ENCODE measurements at places on chromosomes 12 and 14. TPM values are rescaled to one million over a fixed set of nuclear protein-coding genes. Genes with fewer than 3 reads are reported as not detected.

SAV1 gene
- 25.4 TPM for total RNA-seq

TAS2R30 gene
- 0.47 TPM for total RNA-seq

AQP6 gene
- not detected for total RNA-seq

CLEC2A gene
- not detected for total RNA-seq

ING4 gene
- total RNA-seq, result 29.9 TPM

NUP37 gene
- total RNA-seq, result 7.6 TPM

ESR2 gene
- 0.30 TPM for total RNA-seq

KRT6C gene
- total RNA-seq, result not detected

FSCB gene
- not detected for total RNA-seq

GRCh38 chr12:124412646-124413015 is 117.7 kb downstream of the RFLNA start:
- no peak overlapping the region for H3K4me3 ChIP-seq
- H3K27ac ChIP-seq, result peak overlapping the region; percentile 51
- H3K27me3 ChIP-seq, result no peaks in the 10 kb centered on the region
- DNase-seq, result no peak

GRCh38 chr12:23950775-23951451 is 1.4 kb upstream of the SOX5 start:
- peak overlapping the region; percentile 42 for H3K4me3 ChIP-seq
- no peaks in the 10 kb centered on the region for H3K36me3 ChIP-seq
- DNase-seq, result no peak
- H3K27ac ChIP-seq, result no peak overlapping the region
- no peaks in the 10 kb centered on the region for H3K4me1 ChIP-seq
- no peaks in the 10 kb centered on the region for H3K27me3 ChIP-seq

DNA sequence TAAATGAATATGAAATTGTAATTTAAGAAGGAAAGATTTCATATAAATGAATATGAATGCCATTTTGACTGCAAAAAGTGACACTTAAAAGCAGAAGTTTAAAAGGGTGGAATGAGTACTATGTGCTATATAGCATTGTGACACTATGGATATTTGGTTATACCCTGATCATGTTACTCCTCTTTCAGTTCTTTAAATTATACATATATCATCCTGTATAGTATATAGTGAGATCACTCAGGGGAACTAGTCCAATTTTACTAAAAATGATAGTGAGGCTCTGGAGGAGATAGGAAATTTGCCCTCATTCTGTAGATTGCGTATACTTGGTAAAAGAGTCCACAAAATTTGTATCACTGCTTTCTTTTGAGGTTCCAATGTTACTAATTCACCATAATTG is 155.7 kb upstream of the BTG1 start:
- H3K4me1 ChIP-seq, result peaks cover 28% of the 10 kb centered on the region
- H3K27ac ChIP-seq, result no peak overlapping the region
- no peaks in the 10 kb centered on the region for H3K36me3 ChIP-seq

- no peak for DNase-seq
- H3K36me3 ChIP-seq, result no peaks in the 10 kb centered on the region
- no peaks in the 10 kb centered on the region for H3K4me1 ChIP-seq
- H3K4me3 ChIP-seq, result no peak overlapping the region
- no peak overlapping the region for H3K27ac ChIP-seq
These were observed 204.4 kb downstream of the TMX1 start for GRCh38 chr14:51444353-51445000.

DNA sequence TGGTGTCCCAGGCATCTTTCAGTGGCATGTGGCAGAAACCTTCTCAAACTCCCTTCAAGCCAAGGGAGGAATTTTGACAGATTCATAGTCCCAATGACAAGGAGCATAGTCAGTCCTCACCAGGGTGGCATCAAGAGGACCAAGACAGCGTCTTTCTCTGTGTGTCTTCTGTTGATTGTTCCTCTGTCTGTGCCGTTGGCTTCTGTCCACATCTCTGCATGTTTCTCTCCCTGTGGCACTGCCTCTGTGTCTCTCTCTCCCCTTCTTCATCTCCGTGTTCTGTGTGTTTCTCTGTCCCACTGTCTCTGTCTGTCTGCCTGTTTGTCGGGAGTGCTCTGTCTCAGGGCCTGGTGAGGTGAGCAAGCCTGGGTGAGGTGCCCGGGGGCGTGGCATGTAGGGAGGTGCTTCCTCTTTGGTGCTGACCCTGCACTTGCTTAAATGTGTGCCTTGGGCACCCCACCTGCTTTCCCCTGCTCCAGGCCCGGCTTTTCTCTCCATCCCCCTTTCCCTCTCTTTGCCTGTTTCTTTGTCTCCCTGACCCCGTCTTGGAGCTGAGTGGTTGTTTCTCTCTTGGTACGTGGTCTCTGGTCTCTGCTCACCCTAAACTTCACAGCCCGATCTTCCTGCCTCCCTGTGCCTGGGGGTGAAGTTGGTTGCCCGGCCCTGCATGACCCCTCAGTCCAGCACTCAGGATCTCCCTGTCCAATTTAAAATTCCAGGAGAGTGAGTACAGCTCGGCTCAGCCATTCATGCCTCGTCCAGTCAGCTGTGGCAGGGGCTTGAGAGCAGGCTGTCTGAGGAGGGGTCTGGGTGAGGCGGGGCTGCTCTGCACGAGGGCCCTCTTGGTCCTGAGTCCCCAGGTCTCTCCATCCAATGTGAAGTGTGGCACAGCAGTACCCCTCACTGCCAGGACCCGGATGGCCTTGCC is 28.5 kb downstream of the JDP2 start:
- peaks cover 7% of the 10 kb centered on the region for H3K36me3 ChIP-seq
- no peaks in the 10 kb centered on the region for H3K27me3 ChIP-seq
- no peak overlapping the region for H3K4me3 ChIP-seq
- H3K4me1 ChIP-seq, result peaks cover 78% of the 10 kb centered on the region
- peak overlapping the region; percentile 5 for H3K27ac ChIP-seq
- no peak for DNase-seq

- H3K4me1 ChIP-seq, result peaks cover 26% of the 10 kb centered on the region
- no peak overlapping the region for H3K27ac ChIP-seq
- DNase-seq, result no peak
- no peaks in the 10 kb centered on the region for H3K36me3 ChIP-seq
- no peaks in the 10 kb centered on the region for H3K27me3 ChIP-seq
These were observed 21.1 kb upstream of the KRT8 start for GRCh38 chr12:52925717-52926595.

- no peaks in the 10 kb centered on the region for H3K4me1 ChIP-seq
- DNase-seq, result no peak
- H3K4me3 ChIP-seq, result no peak overlapping the region
- no peak overlapping the region for H3K27ac ChIP-seq
- H3K27me3 ChIP-seq, result peaks cover 11% of the 10 kb centered on the region
These were observed 65.2 kb downstream of the OTX2 start for GRCh38 chr14:56745097-56745496.

DNA sequence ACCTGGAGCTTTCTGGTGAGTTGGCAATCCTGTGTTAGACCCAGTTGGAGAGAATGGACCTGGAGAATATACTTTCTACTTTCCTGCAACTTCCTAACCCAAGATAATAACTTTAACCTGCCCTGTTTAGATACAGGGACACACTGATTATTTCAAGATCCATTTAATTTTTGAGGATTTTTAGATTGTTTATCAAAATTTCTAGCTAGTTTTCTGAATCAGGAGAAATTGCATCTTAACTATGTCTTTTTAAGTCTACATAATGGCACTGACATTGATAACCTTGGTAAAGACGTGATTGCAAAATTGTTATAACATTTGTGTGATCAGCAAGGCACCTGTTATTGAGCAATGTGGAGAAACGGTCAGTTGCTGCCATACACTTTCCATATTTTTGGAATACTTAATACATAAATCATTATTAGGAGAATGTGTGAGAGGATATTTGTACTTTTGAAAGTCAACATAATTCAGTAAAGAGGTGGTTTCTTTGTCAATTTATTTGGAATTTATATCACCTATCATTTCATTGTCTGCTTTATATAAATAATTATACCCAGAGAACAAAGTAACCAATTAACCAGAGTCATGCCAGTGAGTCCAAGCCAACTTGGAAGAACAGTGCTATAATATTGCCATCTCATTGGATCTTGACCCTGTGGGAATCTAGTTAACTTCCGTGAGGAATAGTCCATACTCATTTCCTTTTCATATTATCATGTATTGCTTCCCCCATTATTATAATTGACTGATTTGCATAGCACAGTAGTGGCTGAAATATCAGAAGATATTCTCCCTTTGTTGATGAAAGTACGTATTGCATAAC is 28.4 kb downstream of the NFYB start:
- H3K4me3 ChIP-seq, result no peak overlapping the region
- H3K27ac ChIP-seq, result no peak overlapping the region
- DNase-seq, result no peak
- H3K36me3 ChIP-seq, result peaks cover 31% of the 10 kb centered on the region

GRCh38 chr12:5622280-5622679 is 190.4 kb downstream of the NTF3 start:
- H3K4me3 ChIP-seq, result no peak overlapping the region
- H3K27me3 ChIP-seq, result peaks cover 5% of the 10 kb centered on the region
- peaks cover 6% of the 10 kb centered on the region for H3K4me1 ChIP-seq
- H3K27ac ChIP-seq, result no peak overlapping the region
- no peak for DNase-seq

DNA sequence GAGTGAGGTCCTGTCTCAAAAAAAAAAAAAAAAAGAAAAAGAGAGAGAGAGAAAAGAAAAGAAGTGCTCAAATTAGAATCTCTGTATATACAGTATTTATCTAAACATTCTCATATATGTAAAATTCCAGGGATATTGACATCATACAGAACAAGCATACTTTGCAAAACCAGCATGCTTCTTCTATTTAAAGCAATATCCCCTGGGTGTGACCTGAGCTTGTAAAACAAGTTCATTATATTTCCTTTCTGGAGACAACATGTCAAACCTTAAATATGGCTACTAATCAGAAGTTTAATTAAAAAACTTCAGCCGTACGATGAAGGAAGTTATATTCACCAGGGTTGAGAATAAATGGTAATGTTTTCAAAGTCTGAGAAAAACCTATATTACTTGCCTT is 175.8 kb upstream of the HMGA2 start:
- DNase-seq, result no peak
- H3K4me3 ChIP-seq, result no peak overlapping the region
- no peaks in the 10 kb centered on the region for H3K4me1 ChIP-seq
- H3K27ac ChIP-seq, result no peak overlapping the region
- no peaks in the 10 kb centered on the region for H3K27me3 ChIP-seq

- no peaks in the 10 kb centered on the region for H3K27me3 ChIP-seq
- no peak overlapping the region for H3K4me3 ChIP-seq
- no peaks in the 10 kb centered on the region for H3K4me1 ChIP-seq
These were observed 17.3 kb downstream of the GSG1 start for GRCh38 chr12:13085968-13086686.

DNA sequence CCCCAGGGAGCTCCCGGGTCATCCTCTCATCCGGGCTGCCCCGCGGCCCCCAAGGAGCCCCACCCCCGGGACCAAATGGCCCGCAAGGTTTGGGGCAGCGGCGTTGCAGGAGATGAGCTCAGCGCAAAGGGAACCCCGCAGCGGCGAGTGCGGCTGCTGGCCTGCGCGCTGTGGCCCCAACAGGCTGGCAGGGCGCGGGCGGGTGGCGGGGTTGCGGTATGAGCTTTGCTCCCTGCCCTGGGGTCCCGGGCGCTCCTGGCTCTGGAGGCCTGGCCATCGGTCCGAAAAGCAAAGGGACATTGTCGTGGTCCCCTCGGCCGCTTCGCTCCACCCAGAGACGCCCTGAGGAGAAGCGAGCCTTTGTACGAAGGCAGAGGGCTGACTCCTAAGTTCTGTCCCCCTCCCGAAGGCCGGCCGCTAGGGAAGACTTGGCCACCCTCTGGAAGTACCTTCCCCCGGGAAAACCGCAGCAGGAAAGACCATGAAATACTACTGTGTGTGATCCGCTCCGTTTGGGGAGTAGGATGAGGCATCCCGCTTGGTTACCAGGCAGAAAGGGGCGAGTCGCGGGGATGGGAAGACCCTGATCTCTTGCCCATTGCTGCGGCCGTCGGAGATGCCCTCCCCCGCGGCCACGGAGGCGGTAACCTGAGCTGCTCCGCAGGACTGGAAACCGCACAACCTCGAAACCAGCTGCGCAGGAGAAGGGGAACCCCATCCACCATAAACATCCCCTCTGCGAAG is 620 bp upstream of the NID2 start:
- peaks cover 8% of the 10 kb centered on the region for H3K36me3 ChIP-seq
- DNase-seq, result peak; percentile 53
- no peaks in the 10 kb centered on the region for H3K27me3 ChIP-seq
- peaks cover 33% of the 10 kb centered on the region for H3K4me1 ChIP-seq
- peak overlapping the region; percentile 69 for H3K4me3 ChIP-seq

DNA sequence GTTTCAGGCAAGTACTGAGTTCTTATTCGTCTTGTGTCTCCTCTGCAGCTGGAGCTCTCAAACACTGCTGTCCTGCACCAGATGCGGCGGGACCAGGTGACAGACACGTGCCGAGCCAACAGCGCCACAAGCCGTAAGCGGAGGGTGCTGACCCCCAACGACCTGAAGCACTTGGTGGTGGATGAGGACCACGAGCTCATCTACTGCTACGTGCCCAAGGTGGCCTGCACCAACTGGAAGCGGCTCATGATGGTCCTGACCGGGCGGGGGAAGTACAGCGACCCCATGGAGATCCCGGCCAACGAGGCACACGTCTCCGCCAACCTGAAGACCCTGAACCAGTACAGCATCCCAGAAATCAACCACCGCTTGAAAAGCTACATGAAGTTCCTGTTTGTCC is 201.2 kb downstream of the SLC41A2 start:
- H3K27me3 ChIP-seq, result no peaks in the 10 kb centered on the region
- H3K36me3 ChIP-seq, result no peaks in the 10 kb centered on the region
- no peak overlapping the region for H3K4me3 ChIP-seq
- H3K27ac ChIP-seq, result no peak overlapping the region

GRCh38 chr12:6312529-6313325 is 2.2 kb downstream of the PLEKHG6 start:
- H3K4me3 ChIP-seq, result no peak overlapping the region
- no peak overlapping the region for H3K27ac ChIP-seq
- peaks cover 12% of the 10 kb centered on the region for H3K27me3 ChIP-seq
- no peaks in the 10 kb centered on the region for H3K36me3 ChIP-seq
- DNase-seq, result no peak

DNA sequence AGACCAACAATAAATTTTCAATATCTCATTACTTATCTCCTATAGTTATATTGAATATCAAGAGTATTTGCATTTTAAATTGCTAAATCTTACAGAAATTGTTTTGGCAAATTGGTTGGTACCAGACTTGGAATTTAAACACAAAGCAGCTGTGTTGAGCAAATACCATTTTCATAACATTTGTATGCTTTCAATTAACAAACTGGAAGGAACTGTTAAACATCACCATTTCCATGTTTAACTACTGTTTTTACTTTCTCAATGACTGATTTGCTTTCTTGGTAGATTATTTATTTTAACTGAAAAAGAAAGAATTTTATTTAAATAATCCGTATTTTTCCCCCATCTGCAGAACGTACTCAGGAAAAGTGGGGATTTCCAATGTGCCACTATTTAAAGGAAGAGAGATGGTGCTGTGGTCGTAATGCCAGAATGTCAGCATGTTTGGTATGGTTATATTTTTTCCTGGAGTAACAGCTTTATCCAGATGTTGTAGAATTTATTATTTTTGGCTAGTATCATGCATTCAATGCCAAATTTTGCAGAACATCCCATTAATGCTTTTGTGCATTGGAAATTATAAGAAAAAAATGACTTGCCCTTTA is 72.3 kb downstream of the METTL25 start:
- H3K4me3 ChIP-seq, result no peak overlapping the region
- H3K36me3 ChIP-seq, result peaks cover 20% of the 10 kb centered on the region
- no peak for DNase-seq
